ENCODE measurements at places on chromosomes 5 and 9.
A peak's percentile ranks its signal among the peaks of the same experiment; 100 is the strongest.

DNA sequence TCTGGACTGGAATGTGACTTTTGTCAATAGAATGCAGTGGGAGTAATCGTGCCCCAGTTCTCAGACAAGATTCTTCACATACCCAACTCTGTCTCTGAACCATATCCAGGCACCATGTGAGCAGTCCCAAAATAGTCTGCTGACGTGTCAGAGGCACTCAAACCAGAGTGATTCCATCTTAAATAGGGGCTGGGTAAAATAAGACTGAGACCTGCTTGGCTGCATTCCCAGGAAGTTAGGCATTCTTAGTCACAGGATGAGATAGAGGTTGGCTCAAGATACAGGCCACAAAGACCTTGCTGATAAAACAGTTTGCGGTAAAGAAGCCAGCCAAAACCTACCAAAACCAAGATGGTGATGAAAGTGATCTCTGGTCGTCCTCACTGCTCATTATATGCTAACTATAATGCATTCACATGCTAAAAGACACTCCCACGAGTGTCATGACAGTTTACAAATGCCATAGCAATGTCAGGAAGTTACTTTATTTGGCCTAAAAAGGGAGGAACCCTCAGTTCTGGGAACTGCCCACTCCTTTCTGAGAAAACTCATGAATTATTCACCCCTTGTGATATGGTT is 16.9 kb upstream of the PLCXD3 start:
- DNase-seq, result peak; percentile 75

DNA sequence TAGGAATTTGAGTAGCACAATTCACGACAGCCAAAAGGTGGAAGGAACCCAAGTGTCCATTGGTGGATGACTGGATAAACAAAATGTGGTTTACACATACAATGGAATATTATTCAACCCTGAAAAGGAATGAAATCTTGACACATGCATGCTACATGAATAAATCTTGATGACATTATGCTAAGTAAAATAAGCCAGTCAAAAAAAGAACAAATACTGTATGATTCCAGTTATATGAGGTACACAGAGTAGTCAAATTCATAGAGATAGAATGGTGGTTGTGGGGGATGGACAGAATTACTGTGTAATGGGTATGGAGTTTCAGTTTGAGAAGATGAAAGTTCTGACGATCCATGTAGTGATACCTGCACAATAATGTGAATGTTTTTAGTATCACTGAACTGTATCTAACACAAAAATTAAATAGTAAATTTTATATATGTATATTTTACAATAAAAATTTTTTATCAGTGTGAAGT is 117.7 kb upstream of the GNA14 start:
- no peak for DNase-seq

DNA sequence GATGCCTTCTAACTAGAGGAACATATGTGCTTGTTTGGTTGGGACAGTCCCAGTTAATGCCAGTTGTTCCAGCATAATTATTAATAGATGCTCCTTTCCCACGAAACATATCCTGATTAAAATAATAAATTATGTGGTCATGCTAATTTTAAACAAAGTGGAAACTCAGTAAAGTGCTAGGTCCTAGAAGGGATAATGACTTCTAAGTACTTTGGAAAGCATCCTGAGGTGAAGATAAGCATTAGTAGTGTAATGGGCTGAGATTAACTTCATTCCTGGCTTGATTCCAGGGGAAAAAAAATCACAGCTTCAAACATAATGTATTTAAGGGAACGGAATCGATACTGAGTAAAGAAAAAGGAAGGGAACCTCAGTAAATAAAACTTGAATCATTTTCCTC is 213.7 kb upstream of the SNX2 start:
- DNase-seq, result no peak

GRCh38 chr9:121962421-121962820 is 130.7 kb downstream of the TTLL11 start:
- DNase-seq, result no peak

- DNase-seq, result no peak
Measured at GRCh38 chr5:79573983-79574890, 38.0 kb upstream of the TENT2 start.

DNA sequence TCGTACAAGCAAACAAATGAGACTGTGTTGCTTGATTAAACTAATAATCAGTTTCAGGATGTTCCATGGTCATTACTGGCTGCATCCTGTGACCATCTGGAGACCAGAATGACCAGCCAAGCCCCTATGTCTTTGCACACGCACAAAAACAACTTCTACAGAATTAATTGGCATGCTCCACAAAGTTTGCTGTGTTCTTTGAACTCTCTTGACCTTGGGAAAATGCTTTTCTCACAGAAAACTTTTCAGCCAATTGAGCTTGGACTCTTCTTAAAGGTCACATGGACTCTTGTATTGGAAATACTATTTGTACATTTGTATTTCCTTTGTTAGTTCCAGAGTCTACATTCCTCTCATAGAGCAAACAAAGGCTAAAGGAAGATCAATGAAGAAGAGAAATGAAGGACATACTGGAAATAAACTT is 147.8 kb downstream of the ARRDC3 start:
- no peak for DNase-seq

GRCh38 chr5:119315516-119315949 is 40.3 kb upstream of the TNFAIP8 start:
- no peak for DNase-seq

- DNase-seq, result no peak
Measured at GRCh38 chr9:87381050-87381711, 116.5 kb upstream of the DAPK1 start.

Data from non-pigmented ciliary epithelial cell (primary cell).